Pons (tissue), 1 donor: ENCODE measurements at places on chromosomes 12 and 14.

DNA sequence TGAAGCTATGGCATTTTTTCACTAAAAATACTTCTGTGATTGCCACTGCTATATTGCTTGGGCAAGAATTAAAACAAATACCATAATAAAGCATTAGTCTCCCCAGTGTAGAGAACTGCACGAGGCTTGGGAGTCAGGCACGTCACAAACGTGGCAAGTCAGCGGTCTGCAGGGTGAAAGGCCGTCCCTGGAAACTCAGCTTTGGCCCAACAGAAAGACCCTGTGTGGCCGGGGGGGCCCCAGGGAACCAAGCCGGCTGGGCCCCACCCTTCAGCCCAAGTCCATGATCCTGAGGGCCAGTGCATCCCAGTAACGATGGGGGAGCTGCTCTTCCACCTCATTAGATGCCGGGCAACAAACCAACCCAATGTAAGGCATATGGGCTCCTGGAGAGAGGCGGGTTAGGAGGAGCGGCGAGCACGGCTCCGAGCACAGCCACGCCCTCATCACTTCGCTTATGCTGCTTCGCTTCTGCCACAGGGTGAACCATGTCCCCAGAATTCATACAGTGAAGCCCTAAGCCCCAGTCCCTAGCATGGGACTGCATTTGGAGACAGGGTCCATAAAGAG is 50.9 kb upstream of the GPR68 start:
- DNase-seq: no peak

GRCh38 chr14:63656194-63656593 is 14.5 kb upstream of the WDR89 start:
- no peak for DNase-seq

DNA sequence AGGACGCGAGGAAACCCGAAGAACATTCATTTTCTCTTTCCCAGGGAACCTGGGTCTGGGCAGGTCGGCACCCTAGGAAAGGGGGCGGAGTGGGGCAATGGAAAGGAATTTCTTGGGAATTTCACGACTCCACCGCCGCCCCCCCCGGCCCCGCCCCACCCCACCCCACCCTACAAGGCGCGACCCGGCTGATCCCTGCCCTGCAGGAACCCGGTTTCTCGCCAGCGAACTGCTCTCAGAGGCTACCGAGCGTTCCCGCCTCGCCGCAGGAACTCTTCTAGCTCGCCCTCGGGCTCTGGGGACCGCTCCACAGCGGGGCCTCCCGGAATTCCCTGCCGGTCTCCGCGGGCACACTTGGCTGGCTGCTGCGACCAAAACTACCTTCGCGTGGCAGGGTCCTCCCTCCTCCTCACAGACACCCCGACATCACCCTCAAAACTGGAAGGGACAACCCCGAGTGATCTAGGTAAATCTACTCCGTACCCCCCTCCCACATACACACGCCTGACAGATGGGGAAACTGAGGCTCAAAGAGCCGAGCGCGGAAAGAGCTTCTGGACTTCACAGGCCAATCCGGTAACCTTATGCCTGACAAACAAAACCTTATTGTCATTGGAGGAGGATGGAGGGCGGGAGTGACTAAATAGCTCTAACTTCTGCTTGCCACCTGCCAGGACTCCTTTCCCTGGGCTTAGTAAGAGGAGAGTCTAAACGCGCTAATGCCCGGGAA is 785 bp upstream of the ACTN1 start:
- DNase-seq: no peak

- no peak for DNase-seq
Observed at GRCh38 chr14:104135121-104135903, 3.1 kb upstream of the KIF26A start.

- DNase-seq: peak; percentile 51
Observed at GRCh38 chr12:121773011-121773777, 20.3 kb downstream of the RHOF start.

DNA sequence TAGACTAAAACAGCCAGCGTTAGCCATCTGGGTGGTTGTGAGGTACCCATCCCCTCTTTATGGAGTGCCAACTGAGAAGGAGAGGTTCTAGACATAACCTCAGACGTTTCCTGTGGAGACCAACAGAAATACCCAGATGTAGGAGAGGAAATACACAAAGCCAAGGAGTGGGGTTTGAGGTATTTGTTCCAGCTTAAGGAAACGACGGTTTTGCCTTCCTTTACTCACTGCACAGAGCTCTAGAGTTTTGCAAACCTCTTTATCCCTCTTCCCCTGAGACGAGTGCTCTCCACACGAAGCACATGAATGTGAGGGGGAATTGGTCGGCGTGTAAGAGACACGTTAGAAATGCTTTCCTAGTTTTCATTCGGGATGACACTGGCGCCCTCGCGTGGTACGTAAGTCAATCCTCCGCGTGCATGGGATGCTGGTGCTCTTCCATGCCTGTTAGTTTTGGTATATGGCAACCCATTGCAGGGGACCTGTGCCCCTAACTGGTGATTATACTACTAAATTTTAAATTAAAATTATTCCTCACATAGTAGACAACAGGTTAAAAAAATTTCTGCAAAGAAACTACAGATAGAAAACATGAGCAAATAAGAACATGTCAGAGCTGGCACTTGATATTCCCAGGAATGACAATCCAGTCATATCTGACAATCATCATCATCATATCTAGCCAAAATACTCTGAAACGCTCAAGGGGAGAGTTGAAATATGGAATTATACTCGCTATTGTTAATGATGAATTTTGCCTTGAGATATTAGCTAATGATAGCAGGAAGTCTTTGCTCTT is 121.7 kb downstream of the PPM1H start:
- DNase-seq: peak; percentile 84

- peak; percentile 2 for DNase-seq
Observed at GRCh38 chr12:4353785-4354208, 25.7 kb downstream of the FGF23 start.

GRCh38 chr12:41652981-41653380 is 464.9 kb downstream of the PDZRN4 start:
- DNase-seq: no peak

- no peak for DNase-seq
Observed at GRCh38 chr14:95041477-95042020, 115.8 kb downstream of the DICER1 start.

DNA sequence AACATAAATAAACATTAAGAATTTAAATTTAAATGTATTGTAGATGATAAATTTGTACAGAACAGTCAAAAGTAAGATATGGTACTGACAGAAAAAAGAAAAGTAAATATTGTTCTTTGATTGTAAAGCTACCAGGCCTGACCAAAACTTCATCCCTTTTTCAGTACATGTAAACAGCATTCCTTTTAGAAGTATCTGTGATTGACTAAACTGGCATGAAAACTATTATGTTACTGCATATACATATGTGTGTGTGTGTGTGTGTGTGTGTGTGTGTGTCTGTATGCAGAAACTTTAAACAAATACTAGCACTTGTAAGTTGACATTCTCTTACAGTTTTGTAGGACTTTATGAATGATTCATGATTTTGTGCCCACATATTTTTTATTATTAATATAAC is 270.9 kb downstream of the C12orf50 start:
- DNase-seq: no peak

GRCh38 chr12:49870501-49871262 is 27.8 kb upstream of the BCDIN3D start:
- DNase-seq: no peak

DNA sequence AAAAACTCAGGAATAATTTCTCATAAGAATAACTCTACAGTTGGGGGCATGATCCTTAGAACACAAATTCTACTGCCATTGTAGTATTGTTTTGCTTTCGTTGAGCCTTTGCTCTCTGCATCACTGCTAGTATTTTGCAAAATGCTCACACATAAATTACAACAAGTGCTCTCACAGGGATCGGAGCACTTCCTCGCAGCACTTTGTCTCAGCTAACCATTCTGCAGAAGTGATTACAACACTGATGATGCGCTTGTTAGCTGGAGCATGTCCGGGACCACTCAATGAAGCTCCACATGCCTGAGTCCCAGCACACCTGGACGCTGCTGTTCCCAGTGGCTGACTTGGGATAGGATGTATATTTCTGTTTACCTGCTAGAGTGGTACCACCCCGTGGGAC is 31.6 kb downstream of the MOAP1 start:
- no peak for DNase-seq
